CD4-positive, alpha-beta memory T cell (primary cell): ENCODE measurements at places on chromosomes 6 and 20. TPM values are rescaled to one million over a fixed set of nuclear protein-coding genes. Genes with fewer than 3 reads are reported as not detected.

ARFGEF3 gene
- not detected for total RNA-seq

GSTA2 gene
- total RNA-seq = not detected

F13A1 gene
- total RNA-seq = 0.33 TPM

LST1 gene
- total RNA-seq = 20.3 TPM

BCLAF1 gene
- 233 TPM for total RNA-seq

FAM83C gene
- not detected for total RNA-seq

PSMG4 gene
- total RNA-seq = 41.6 TPM

C20orf202 gene
- 0.20 TPM for total RNA-seq

SRF gene
- total RNA-seq = 23.7 TPM

CTCFL gene
- not detected for total RNA-seq

DYNLT2 gene
- total RNA-seq = 6.9 TPM

PBOV1 gene
- total RNA-seq = not detected

PRRT1 gene
- 1.9 TPM for total RNA-seq

HLA-DRB5 gene
- total RNA-seq = 0.86 TPM

PRDM13 gene
- total RNA-seq = not detected

MUC22 gene
- not detected for total RNA-seq

SLC4A11 gene
- 0.35 TPM for total RNA-seq

FRK gene
- total RNA-seq = not detected

CLPSL1 gene
- not detected for total RNA-seq

BYSL gene
- 9.2 TPM for total RNA-seq

DDO gene
- total RNA-seq = not detected

BCAS4 gene
- 17.6 TPM for total RNA-seq

CYP24A1 gene
- 3.7 TPM for total RNA-seq

HLA-F gene
- 585 TPM for total RNA-seq

JPH2 gene
- not detected for total RNA-seq

PEX3 gene
- total RNA-seq = 20.8 TPM

FILIP1 gene
- not detected for total RNA-seq

CCN2 gene
- total RNA-seq = not detected

VGLL2 gene
- total RNA-seq = not detected

IER3 gene
- total RNA-seq = 11.4 TPM

CRIP3 gene
- total RNA-seq = 3.0 TPM

ZNF391 gene
- 3.3 TPM for total RNA-seq

BPIFB1 gene
- total RNA-seq = not detected

PRR18 gene
- total RNA-seq = not detected

KCNK15 gene
- total RNA-seq = not detected

MAS1 gene
- not detected for total RNA-seq

ZC2HC1B gene
- total RNA-seq = not detected

TDRD6 gene
- total RNA-seq = 0.25 TPM

TNF gene
- 28.2 TPM for total RNA-seq

ASF1A gene
- total RNA-seq = 64.0 TPM

OR2H1 gene
- total RNA-seq = not detected

CD93 gene
- 1.3 TPM for total RNA-seq

LY6G6C gene
- total RNA-seq = not detected

MMS22L gene
- total RNA-seq = 13.2 TPM

CABLES2 gene
- 7.5 TPM for total RNA-seq

NRN1 gene
- total RNA-seq = 0.49 TPM
